ENCODE measurements at places on chromosomes 2 and 18.

- DNase-seq = no peak
These were observed 145.5 kb upstream of the CHAC2 start for GRCh38 chr2:53622141-53622540.

DNA sequence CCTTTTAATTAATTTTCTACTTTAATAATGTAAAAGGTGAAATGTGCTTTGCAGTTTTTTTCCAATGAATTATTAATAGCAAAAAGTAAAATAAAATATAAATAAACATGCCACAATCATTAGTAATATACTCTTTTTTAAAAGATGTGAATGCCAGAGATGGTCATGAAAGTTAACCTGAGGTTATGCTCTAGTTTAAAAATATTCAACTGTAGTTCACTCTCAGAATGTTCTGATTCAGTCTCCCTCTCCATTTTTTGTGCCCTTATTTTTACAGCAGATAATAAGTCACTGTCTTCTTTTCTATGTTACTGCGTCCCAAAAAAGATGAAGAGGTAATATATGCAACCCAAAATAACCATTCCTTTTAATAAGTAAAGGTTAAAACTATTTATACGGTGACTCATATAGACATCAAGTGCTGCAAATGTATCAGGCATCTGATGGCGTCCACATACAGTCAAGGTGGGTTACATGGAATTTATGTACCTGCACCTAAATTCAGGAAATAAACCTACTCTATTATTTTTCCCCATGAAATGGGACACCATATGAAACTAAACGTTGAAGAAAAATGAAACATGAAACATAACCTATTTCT, 153.6 kb upstream of the ZNF804A start:
- no peak for DNase-seq

GRCh38 chr2:20107352-20107751, 55.9 kb upstream of the LAPTM4A start:
- no peak for DNase-seq

DNA sequence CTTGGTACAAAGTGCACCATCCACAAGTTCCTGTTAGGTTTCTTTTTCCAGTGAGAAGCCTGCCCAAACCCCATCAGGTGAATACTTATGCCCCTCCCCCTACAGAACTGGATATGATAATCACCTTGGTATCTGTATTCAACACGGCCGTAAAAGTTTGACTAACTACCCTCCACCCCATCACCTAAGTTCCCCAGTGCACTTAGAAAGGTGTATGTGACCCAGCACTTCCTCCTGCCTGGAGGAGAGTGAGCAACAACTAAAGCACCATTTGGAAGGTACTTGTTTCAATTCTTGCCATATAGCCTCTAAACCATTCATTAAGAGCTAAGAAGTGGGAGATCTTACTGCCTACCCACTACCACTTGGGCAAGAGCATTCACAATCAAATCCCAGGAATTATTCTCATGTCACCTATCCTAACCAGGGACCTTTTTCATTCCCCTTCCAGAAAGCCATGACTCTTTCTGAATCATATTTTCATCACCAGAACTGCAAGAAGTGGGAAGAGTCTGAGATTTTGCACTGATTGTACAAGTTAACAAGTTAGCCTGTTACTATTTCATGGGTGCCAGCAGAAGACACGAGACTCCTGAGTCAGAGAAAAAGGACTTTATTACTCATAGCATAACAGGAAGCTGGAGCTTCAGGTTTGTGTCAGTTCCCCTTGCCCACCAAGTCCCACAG, 53.5 kb upstream of the NDUFV2 start:
- DNase-seq = no peak

GRCh38 chr18:68778280-68778886, 19.5 kb upstream of the CCDC102B start:
- DNase-seq = no peak

GRCh38 chr2:215668378-215668775, 232.5 kb upstream of the FN1 start:
- DNase-seq = no peak

- no peak for DNase-seq
These were observed 34.1 kb downstream of the SS18 start for GRCh38 chr18:26056291-26056690.

GRCh38 chr18:76859474-76860339, 37.4 kb downstream of the ZNF236 start:
- DNase-seq = no peak

GRCh38 chr2:16176971-16177480, 236.7 kb downstream of the MYCN start:
- no peak for DNase-seq

GRCh38 chr2:235510318-235510717, 16.5 kb downstream of the AGAP1 start:
- DNase-seq = no peak

DNA sequence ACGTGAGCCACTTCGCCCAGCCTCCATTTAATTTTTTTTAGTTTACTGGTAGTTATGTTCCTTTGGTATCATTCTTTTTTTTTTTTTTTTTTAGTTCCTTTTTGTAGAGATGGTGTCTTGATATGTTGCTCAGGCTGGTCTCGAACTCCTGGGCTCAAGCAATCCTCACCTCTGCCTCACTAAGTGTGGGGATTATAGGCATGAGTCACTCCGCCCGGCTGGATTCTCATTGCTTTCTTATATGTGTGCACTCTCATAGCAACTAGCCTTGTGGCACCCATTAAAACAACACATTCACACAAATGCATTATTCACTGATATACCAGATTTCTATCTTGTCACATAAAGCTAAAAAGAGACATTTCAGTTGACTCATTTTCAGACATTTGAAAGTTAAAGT, 4.2 kb downstream of the TTC27 start:
- no peak for DNase-seq

- no peak for DNase-seq
These were observed 22.1 kb downstream of the CERS6 start for GRCh38 chr2:168478206-168478605.

- no peak for DNase-seq
These were observed 301.3 kb upstream of the RBMS1 start for GRCh38 chr2:160794926-160795325.

GRCh38 chr18:26432651-26433424, 115.5 kb downstream of the KCTD1 start:
- DNase-seq = no peak

DNA sequence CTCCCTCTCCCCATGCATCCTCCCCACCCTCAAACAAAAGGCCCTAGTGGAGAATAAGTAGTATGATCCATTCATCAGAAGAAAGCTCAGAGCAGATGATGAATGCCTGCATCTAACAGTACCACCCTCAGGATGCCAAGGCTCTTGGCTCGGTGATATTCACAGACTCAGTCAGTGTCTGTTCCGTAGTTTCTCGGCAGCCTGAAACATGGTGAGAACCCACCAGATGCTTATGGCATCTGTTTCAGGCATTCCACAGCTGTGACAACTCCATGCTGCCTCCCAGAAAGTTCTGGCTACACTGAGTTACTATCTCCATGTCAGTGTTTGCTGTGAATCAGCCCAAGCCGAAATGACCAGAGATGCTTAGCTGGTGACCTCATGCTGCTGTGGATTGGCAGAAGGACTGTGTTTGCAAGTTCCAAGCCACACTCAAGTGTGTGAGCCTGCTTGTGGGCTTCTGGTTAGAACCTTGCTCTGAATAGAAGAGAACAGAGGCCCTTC, 83.9 kb downstream of the WDSUB1 start:
- DNase-seq = peak; percentile 72

DNA sequence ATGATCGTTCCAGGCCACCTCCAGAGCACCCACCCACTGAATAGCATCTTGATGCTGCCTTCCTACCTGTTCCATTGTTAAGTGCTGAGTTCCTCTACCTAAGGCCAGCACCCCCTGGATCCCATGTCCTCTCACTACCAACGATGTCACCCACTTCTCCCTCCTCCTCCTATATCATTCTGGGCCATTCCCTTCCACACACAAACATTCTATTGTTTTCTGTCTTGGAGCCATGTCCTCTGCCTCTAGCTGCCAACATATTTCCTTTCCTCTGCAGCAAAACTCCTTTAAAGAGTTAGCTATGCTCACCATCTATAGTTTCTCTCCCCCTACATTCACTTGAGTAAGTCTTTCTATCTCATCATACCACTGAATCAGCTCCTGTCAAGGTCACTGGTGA, 64.0 kb upstream of the ACKR3 start:
- no peak for DNase-seq

- DNase-seq = no peak
These were observed 21.4 kb downstream of the DLGAP1 start for GRCh38 chr18:4433717-4434116.

DNA sequence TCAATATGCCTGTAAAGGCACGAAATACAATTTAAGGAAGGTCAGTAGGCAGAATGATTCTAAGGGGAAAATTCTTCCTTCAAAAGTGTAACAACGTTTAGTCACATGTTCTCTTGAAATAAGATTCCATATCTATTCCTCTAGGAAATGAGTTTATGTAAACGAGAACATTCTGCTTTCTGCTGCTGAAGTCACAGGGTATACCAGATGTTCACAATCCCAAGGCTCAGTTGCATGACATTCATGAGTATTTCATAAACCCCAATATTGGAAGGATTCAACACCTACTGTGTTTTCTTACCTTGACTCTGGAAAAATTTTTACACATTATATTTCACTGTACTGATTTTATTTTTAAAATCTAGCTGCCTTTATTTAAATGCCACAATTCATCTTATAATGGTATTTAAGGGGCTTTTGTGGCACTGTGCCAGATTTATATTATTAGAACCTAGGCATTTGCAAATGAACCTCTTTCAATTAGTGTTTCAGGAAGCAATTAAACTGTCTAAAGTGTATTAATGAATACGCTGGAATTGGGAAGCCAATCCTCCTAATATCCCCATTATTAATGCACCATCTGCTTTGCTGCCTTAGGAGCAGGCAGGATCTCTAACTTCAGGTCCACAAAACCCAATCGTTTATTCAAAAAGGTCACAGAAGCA, 542.6 kb upstream of the KLHL29 start:
- no peak for DNase-seq

DNA sequence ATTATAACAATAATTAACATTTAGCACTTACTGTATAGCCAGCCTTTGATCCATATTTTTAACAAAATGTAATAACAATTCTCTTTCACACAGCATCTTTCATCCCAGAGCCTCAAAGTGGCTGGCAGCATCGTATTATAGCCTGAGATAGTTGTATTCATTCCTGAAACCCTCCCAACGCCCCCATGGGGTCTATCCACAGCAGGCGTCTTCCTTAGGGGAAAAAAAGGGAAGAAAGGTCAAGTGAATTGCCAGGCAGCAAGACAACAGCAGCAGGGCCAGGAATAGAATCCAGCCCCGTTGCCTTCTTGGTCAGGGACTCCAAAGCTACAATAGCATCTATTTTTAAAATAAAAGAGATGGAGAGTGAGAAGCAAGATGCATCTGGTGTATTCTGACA, 424.4 kb upstream of the ID2 start:
- DNase-seq = no peak

GRCh38 chr2:211591426-211591825, 947.2 kb downstream of the ERBB4 start:
- DNase-seq = no peak

- DNase-seq = no peak
These were observed 363 bp upstream of the RFTN2 start for GRCh38 chr2:197675711-197676188.
